ENCODE measurements at places on chromosomes 2 and 18.

DNA sequence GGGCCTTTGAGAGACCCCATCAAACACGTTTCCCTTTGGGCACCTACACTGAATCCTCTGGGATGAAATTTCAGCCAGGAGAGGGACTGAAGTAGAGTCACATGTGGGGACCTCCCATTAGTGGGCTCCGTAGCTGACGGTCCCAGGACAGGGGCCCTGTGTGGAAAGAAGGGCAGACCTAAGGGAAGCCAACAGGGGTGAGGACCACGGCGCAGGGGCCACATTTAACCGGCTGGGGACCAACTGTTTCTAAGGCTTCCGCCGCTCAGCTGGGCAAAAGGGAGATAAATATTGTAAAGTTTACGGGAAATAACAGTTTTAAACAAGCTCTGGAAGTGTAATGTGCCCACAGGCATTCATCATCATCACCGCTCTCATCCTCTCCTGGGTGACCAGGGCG, 42.7 kb downstream of the RRM2 start:
- no peak for DNase-seq

- no peak for DNase-seq
These were observed 19.6 kb upstream of the REL start for GRCh38 chr2:60861736-60862135.

- no peak for DNase-seq
These were observed 27.4 kb upstream of the MCM6 start for GRCh38 chr2:135903650-135904049.

- no peak for DNase-seq
These were observed 172.3 kb downstream of the PID1 start for GRCh38 chr2:229098801-229099200.

GRCh38 chr18:48777744-48778116, 173.0 kb downstream of the SMAD7 start:
- no peak for DNase-seq

GRCh38 chr2:207123776-207124391, 41.9 kb downstream of the KLF7 start:
- no peak for DNase-seq
